Stimulated activated CD4-positive, alpha-beta T cell treated with anti-CD3 and anti-CD28 coated beads, Interleukin-4, amount 100 ng/mL, for 48 hours (primary cell): ENCODE measurements at places on chromosomes 2 and 18.

DNA sequence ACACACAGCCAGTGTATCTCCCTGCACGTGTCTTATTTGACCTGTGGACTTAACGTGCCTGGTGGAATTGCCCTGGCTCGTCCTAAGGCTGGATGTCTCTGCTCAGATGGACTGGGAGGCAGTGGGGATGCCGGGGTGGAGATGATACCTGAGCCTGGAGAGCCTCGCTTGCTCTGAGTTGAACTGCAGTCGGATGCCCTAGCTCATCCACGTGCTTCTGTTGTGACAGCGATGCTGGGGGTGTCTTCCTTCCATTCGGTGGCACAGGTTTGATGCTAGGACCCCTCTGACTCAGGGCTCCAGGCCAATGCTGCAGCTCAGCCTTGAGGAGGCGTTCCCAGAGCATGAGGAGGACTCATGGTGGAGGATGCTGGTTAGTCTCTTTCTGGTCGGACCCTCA lies 117.6 kb downstream of the SH3RF3 start:
- DNase-seq, result no peak

- DNase-seq, result peak; percentile 16
Observed at GRCh38 chr2:42792087-42792582, 248 bp downstream of the HAAO start.

GRCh38 chr2:173077506-173078177 lies 2.0 kb downstream of the MAP3K20 start:
- no peak for DNase-seq

- DNase-seq, result no peak
Observed at GRCh38 chr2:229575569-229576315, 138.6 kb downstream of the DNER start.

- no peak for DNase-seq
Observed at GRCh38 chr18:56576826-56577573, 61.4 kb downstream of the TXNL1 start.

DNA sequence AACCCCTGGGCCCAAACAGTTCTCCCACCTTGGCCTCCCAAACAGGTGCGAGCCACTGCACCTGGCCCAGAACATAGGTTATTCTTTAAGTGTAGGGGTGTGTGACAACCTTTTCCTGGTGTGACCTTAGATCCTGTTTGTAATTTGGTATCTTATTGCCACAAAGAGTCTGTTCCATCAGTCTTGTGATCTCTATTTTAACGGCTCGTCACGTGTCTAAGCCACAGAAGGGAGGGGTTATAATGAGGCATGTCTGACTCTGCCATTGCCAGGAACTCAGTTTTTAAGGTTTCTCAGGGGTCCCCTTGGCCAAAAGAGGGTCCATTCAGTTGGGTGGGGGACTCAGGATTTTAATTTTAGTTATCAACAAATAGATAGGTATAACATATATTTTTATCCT lies 4.4 kb upstream of the ALS2 start:
- no peak for DNase-seq
